Inflammatory macrophage treated with lipopolysaccharide for 4 hours (primary cell): ENCODE measurements at places on chromosomes 6 and 20.

DNA sequence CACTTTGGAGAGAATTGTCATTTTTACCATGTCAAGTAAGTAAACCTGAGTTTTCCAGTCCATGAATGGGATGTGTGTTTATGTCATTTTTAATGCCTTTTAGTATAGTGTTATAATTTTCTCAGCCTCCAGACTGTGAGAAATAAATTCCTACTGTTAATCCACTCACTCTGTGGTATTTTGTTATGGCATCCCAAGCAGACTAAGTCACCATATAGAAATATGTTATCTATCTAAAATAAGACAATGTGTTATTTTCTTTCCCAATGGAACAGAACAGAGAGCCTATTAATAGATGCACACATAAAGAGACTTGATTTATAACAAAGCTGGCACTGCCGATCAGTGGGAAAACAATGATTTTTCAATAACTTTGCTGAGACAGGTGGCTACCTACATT, 70.2 kb upstream of the SLC4A11 start:
- no peak for DNase-seq

DNA sequence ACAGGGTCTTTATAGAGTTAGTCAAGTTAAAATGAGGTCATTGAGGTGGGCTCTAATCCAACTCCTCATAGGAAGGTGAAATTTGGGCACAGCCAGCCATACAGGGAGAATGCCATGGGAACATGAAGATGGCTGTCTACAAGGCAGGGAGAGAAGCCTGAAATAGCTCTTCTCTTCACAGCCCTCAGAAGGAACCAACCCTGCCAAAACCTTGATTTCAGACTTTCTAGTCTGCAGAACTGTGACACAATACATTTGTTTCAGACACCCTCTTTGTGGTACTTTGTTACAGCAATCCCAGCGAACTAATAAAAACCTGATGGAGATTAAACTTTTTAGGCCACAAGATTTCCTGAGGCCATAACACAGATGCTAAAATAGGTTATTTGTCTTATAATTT, 43.1 kb upstream of the HECA start:
- DNase-seq = no peak

DNA sequence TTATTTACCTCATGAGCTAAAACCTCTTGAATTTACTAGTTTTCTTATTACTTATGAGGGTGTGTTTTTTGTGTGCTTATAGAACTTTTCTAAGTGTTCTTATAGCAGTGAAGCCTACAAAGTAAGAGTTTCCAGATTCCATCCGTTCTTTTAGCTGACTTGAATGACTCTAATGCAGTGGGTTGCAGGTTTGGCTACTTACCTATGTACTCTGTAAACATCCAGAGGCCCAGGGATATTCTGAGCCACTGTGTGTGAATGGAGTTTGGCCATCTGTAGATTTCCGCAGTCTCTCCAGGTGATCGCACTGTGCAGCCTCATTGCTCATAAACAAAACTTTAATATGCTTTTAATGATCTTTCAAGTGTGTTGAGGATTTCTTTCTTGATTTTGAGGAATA, 157.8 kb downstream of the MYO6 start:
- DNase-seq = no peak

- no peak for DNase-seq
Observed at GRCh38 chr6:51927450-51927849, 160.0 kb downstream of the PKHD1 start.

DNA sequence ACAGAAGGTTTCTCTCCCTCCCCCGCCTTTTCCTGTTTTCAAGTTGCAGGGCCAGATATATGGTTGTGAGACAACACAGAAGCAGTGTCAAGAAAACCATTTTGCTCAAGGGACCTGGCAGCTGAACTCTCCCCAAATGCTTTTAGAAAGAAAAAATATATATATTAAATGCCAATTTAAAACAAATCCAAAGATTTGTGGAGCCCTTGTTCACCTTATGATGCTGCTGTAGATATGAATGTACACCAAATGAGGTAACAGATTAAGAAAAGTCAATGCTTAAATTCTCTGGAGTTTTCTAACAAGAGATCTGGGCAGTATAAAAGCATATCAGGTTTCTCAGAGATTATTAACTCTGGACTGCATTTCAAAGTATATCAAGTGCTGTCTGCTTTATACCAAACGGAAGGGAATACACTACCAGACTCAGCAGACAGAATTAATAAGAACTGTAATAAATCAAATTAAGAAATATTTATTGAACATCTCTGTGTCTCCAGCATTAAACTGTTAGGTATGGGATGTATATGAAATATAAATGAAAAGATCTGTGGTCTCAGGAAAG, 357.5 kb downstream of the HDGFL1 start:
- no peak for DNase-seq

- no peak for DNase-seq
Observed at GRCh38 chr20:44074252-44075151, 112.5 kb downstream of the JPH2 start.

DNA sequence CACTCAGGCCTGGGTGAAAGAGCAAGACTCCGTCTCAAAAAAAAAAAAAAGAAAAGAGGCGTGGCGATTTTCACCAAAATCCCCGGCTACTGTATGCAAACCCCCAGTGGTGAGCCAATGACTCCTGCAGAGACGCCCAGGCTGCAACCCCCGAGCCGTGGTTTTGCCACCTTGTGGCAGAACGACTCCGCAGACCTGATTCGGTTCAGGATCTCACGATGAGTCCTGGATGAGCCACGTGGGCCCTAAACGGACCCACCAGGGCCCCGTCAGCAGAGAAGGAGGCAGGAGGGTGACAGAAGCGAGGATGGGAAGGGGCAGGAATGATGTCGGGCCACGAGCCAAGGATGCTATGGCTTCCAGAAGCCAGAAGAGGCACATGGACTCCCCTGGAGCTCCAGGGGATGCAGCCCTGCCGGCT, 42.5 kb downstream of the SLC2A4RG start:
- no peak for DNase-seq

GRCh38 chr20:53159160-53159559, 187.0 kb downstream of the TSHZ2 start:
- no peak for DNase-seq

DNA sequence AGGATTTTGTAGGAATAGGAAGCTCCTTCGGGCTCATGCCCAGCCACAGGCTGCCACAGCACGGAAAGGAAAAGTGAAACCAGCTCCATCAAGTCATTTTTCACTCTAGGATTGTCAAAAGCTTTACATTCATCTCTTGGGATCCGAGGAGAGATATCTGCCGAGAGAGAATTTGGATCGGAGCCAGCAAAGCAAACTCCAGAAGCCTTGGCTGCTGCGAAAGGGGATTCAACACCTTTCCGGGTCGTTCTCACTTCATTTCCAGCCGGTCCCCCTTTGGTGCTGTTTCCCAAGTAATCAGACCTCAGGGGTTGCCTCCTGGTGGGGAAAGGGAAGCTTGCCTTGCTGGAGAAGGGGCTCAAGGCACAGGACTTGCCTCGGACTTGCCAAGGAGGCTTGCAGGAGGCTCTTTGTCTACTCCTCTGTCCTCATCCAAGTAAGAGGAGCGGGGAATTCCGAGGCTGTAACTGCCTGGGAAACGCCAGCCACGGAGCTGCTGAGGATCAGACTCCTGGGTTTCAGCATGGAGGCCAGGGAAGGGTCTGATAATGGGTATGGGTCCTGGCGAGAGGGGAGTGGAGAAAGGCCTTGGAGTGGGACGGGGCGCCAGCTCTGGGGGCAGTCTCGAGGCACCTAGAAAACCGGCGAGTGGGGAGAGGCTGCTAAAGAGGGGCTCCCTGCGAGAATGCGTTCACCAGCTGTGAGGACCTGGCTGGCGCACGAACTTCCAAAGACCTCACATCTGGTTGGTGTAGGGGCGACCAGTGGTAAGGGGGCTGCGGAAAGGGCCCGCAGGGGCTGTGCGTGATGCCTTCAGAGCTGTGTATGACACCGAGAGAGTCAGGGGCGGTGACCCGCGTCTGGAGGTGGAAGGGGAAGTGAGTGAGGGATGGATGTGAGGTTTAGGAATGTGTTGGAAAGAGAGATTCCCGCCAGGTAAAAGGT, 702 bp downstream of the ETV7 start:
- DNase-seq = peak; percentile 75

- no peak for DNase-seq
Observed at GRCh38 chr6:170198298-170198697, 92.6 kb downstream of the DLL1 start.

GRCh38 chr6:133244519-133244918, 3.4 kb downstream of the EYA4 start:
- DNase-seq = no peak

DNA sequence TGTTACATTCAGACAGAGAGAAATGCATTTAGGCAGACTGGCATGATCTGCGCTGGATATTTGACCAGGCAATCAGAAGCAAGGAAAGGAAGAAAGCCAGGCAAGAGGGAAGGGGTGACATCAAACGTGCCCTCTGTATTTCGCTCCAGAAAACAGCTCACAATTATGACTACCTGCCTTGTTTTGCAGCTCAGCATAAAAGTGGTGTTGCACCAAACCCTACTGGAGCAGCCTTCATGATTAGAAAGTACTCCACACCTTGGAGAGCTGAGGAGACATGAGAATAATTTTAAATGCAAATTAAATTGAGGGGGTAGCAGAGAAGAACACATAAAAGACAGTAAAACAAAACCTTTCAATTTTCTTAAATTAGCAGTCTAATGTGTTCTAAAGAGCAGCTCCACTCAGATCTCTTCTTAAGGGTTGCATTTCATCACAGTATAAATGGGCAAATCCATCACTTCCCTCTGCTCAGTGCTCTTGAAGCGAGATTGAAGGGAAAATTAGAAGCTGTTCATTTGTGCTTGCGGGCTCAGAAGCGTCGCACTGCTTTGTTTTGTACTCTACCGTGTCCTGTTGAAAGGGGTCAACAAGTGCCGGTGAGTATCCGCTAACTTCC, at the start of gene PHACTR1:
Gene PHACTR1 (plus strand): TSS at position 470 of the 619 bp plus-strand sequence.
- DNase-seq = no peak

DNA sequence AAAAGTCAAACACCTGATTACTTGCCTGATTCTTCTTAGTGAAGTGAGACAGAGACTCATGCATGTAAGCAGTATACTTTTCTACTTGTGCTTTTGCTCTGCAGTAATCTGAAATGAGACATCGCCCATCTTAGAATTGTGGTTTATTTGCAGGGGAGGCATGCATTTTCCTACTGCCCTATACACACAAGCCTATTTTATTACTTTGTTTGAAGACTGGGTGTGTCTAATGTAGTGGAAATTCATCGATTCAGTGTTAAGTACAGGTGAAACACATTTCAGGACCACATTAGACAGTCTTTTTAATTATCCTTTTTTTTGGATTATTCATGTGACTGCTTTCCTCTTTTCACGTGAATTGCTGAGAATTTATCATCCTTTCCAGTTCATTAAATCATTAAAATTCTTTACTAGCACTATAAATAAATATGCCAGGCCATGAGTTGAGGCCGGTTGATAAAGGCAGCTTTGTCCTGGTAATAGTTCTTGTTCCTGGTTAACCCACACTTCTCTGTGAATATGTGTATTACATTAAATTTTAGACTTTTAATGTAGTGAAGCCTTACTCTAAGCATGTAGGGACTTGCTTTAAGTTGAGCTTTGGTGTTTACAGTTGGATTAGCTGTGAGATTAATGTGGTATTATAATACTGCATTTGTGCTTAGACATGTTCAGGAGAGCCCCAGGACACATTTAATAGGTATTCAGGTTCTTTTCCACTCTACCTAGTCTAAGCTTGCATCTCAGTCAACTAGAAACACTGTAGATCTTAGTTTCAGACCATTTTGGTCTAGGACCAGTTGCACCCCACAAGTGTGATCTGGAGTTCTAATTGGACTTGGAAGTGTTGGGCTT, 10.8 kb upstream of the BTBD3 start:
- DNase-seq = no peak

DNA sequence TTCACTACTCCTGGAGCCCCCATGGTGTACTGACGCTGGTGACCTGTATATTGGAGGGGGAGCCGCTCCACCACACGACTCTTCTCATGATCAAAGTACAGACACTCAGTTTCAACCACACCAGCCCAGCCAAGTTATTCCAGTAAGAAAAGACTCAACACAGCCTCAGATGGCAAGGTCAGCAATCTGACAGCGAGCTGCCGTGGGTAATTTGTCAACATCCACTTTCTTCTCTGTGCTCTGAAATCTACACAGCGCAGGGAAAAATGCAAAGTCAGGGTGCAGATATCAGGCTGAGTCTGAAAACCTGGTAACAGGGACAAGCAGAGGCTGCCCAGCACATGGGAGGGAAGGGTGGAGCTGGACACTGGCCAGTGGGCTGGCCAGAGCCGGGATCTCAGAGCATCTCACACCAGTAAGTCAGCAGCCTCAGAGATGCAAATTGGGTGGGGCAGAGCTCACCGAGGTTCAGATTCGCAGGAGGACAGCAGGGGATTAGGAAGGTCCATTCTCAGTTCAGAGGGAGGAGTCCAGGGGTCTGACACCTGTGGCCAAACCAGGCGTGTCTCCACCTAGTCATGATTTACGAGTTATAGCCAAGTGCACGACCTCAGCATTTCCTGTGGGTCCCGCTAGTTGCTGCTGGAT, 44.5 kb upstream of the RPS6KA2 start:
- DNase-seq = no peak

DNA sequence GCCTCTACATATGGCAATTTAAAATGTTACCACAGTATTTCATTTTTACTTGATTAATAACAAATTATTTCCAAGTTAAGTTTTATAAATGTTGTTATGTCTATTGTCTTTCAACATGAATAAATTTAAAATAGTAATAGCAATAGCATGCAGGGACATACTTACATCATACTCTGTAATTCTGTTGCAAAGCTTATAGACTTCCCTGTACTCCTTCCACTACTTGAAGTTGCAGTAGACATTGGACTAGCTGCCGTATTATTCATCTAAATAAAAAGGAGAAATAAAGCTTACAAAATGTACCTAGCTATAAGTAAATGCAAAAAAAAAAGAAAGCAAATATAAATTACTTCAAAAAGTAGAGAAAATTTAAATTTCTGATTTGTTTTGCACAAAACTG, 12.7 kb downstream of the SUPT3H start:
- DNase-seq = peak; percentile 62

DNA sequence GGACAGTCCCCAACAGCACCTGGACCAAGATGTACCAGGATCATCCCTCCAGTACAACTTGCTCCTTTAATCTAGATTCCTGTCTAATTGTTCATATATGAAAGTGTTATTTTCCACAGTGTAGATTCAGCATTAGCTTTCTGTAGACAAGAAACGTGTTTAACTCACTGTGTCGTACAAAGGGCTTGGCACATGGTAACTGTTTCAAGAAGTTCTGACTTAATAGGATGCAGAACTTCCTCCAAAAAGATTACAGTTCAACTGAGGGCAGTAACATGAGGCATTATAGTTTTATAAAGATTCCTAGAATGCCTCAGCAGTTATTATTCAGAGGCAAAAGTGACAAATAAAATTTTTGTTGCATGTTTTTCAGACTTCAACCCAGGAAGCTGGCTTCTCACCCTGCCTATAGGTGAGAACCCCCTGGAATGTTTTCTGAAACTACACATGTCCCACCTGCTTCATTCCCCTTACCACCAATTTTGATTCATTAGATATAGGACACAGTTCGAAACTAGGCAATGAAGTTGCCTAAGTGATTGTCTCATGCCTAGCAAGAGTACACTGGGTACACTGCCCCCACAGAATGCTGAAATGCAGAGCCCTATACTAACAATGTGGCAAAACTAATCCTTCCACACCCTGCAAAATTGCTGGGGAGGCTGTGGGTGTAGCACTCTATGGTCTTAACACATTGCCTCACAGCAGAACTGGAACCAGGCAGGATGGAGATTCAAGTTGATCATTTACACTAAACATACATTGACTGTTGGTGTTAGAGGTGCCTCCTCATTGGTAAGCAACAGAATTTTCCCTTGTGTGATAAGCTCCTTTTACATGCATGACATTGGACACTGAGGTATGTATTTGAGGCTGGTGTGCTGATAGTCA, 22.6 kb upstream of the SH3BGRL2 start:
- no peak for DNase-seq
